Ureter (tissue), 1 donor: ENCODE measurements at places on chromosomes 13 and 19. TPM values are rescaled to one million over a fixed set of nuclear protein-coding genes. Genes with fewer than 3 reads are reported as not detected.

- DNase-seq, result no peak
These were observed 6.0 kb downstream of the CKAP2 start for GRCh38 chr13:52461265-52461664.

DNA sequence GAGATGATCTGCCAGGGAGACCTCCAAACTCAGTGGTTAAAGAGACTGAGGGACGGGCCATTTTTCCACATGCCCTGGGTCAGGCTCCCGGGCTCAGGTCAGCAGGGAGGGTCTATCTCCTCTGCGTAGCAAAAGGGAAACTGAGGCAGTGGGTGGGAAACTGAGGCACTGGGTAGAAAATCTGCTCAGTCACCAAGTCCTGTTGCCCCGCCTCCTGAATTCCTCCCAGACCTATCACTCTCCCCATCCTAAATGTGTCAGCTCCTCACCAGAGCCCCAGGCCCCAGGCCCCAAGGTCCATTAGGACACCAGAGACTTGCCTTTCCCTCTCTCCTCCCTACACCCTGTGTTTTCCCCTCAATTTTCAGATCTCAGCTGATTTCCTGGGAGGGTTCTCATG lies 2.4 kb downstream of the CD320 start:
- peak; percentile 31 for DNase-seq

DNA sequence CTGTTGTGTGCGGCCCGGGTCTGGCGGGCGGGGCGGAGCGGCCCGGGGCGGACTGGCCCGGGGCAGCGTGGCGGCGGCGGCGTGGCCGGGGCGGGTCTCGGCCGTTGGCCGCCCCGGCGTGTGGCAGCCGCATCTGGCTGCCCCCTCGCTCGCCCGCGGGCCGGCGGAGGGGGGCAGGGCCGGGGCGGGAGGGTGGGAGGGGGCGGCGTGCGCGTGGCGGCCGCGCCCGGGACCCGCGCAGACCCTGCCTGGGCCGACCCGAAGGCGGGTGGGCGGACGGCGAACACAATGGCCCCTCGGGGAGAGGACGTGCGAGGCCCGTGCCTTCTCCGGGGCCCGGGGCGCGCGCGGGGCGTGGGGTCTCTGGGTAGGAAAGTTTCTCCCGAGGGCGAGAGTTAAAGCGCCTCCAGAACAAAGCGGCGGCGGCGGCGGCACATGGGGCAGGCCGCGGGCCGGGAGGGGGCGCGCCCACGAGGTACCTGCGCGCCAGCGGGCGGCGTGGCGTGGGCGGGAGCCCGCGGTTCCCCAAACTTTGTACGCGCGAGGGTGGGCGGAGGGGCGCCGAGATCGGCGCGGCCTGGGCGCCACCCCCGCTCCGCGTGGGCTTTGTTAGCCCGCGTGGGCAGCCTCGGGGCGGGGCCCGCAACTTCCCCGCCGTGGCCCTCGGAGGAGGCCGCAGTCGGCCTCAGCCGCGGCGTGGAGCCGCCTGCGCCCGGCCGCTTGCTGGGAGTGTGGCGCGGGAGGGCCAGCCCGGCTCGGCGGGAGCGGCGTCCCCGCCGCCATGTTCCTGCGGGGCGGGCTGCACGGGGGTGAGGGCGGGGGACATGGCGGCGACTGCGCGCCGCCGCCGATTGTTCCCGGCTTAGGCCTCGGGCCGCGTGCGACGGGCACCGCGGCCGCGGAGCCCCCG lies 764 bp downstream of the MIR17HG start:
- peak; percentile 53 for DNase-seq

The ZNF473 gene
- 12.0 TPM for total RNA-seq

DNA sequence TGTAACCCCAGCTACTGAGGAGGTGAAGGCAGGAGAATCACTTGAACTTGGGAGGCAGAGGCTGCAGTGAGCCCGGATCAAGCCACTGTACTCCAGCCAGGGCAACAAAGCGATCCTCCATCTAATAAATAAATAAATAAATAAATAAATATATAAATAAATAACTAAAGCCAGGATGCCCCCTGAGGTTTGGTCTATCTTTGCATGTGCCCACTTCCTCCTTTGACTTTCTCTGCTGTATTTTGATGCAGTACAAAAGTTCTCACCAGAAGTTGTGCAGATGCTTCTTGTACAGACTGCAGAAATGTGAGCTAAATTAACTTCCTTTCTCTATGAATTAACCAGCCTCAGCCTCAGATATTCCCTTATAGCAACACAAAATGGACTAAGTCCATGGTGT lies 6.5 kb upstream of the N4BP2L2 start:
- DNase-seq, result no peak

The SMIM17 gene
- total RNA-seq, result not detected

GRCh38 chr13:97568850-97569249 lies 134.9 kb downstream of the RAP2A start:
- no peak for DNase-seq

DNA sequence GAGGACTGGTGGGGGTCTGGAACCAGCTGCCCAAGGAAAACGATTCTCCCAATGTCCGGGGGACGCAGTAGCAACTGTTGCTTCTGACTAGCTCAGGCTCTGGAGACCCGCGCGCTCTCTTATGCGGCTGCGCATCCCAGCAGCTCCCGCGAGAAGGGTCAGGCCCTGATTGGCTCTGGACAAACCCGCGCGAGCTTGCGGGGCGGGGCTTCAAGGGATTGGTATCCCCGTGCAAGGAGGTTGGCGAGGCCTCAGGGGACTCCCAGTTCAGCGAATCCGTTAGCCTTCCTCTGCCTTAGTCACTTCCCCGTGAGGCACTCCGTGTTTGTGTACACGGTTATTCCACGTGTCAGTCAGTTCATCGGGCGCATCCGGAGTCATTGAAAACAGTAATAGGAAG lies 20.2 kb downstream of the SIGLECL1 start:
- no peak for DNase-seq

The LGI4 gene
- total RNA-seq, result 15.5 TPM

The LPAR6 gene
- 38.4 TPM for total RNA-seq

DNA sequence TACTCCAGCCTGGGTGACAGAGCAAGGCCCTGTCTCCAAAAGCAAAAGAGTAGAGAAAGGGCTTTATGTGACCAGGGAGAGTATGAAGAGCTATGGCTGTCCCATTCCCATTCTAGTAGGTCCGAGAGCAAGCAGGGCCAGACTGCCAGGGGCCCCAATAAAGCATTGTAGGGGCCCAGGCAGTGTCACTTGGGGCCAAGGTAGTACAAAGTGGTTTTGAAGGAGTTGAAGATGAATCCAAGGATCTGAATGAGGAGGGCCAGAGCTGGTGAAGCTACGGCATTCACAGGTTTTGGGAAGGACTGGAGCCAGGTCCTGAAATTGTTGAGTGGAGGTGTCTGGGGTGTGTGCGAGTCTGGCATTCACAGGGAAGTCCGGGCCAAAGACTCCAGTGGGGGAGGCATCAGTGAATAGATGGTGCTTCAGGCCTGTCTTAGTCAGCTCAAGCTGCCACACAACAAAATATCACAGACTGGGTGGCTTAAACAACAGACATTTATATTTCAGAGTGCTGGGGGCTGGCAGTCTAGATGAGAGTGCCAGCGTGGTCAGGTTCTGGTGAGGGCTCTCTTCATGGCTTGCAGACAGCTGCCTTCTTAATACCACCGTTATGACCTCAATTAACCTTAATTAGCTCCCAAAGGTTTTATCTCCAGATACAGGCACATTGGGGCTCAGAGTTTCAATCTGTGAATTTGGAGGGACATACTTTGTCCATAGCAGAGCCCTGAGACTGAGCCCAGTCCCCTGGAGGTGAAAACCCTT lies 9.9 kb downstream of the NACC1 start:
- DNase-seq, result no peak

GRCh38 chr19:43624933-43625332 lies 5.5 kb upstream of the ZNF428 start:
- DNase-seq, result no peak

- DNase-seq, result no peak
These were observed 13.0 kb downstream of the LRFN3 start for GRCh38 chr19:35949131-35949530.

DNA sequence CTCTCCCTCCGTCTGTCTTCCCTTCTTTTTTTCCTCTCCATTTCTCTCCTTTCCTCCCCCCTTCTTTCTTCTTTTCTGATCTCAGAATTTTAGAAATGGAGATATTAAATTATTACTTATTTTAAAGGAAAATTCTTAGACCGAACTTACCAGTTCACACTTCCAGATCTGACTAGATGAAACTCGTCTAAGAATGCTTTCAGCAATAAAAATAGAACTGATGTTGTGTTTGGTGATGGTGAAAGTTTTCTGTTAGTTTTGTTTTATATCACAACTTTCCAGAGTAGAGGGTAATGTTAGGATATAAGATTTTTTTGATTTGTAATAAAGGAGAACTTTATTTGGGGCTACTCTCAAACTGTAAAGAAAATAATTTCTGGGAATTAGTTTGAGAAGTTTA lies 29.9 kb downstream of the UCHL3 start:
- DNase-seq, result no peak

DNA sequence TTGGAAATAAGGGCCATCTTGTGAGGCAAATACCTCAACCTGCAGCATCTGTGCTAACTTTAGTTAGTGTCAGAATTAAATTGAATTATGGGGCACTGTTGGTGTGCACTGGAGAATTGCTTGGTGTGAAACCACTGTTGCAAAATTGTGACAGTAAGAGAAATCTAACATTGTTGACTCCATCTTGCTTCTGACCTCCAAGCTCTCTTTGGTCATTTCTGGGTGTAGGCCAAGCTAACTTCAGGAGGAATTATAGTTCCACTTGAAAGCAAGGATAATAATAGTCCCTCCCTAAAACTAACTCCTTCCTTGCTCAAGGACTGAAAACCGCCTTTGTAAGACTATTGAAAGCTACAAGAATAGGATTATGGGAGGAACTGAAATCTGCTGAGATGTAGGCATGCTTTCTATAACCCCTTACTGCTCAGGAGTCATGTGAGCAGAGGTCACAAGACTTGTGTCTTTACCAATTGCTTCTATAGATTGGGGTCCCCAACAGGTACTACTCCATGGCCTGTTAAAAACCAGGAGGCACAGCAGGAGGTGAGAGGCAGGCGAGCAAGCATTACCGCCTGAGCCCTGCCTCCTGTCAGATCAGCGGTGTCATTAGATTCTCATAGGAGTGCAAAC lies 24.9 kb upstream of the GAS6 start:
- no peak for DNase-seq

DNA sequence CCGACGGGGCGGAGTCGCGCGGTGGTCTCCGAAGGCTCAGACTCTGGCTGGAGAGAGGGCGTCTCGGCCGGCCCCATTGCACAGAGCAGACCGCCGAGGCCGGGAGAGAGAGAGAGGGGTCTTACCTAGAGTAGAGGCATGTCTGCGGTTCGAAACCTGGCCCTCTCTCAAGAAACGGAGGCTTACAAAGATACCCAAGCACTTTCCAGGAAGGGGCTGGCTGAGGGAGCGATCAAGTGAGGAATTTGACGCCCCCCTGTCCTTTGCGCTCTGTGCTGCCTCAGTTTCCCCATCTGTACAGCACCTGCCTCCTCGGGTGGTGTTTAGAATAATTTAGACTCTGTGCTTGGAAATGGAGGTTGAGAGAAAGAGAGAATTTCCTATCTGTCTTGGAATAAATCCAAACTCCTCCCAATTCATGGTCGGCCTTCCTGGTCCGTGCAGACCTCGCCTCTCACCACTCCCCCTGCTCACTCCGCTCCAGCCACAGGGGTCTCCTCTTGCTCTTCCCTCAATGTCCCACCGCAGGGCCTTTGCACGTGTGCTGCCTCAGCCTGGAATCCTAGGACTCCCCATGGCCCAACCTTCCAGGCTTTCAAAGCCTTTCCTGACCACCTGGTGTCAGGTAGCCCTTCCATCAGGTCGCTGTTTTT lies 658 bp upstream of the ISOC2 start:
- DNase-seq, result no peak

The KIR3DL1 gene
- total RNA-seq, result not detected

GRCh38 chr13:23845105-23845725 lies 44.0 kb downstream of the MIPEP start:
- DNase-seq, result no peak

- no peak for DNase-seq
These were observed 8.4 kb downstream of the SLC39A3 start for GRCh38 chr19:2731181-2731995.

The ATP7B gene
- total RNA-seq, result 9.5 TPM

The SCN1B gene
- total RNA-seq, result 9.8 TPM

GRCh38 chr13:44934724-44935123 lies 54.5 kb downstream of the NUFIP1 start:
- no peak for DNase-seq

- DNase-seq, result no peak
These were observed 1.3 kb downstream of the LSR start for GRCh38 chr19:35249848-35250711.

GRCh38 chr19:40805258-40805868 lies 6.4 kb downstream of the EGLN2 start:
- no peak for DNase-seq

The UPF1 gene
- 83.4 TPM for total RNA-seq

GRCh38 chr19:48310227-48310626 lies 15.1 kb upstream of the EMP3 start:
- no peak for DNase-seq

- no peak for DNase-seq
These were observed 362.5 kb downstream of the ZNF536 start for GRCh38 chr19:30734669-30735068.

DNA sequence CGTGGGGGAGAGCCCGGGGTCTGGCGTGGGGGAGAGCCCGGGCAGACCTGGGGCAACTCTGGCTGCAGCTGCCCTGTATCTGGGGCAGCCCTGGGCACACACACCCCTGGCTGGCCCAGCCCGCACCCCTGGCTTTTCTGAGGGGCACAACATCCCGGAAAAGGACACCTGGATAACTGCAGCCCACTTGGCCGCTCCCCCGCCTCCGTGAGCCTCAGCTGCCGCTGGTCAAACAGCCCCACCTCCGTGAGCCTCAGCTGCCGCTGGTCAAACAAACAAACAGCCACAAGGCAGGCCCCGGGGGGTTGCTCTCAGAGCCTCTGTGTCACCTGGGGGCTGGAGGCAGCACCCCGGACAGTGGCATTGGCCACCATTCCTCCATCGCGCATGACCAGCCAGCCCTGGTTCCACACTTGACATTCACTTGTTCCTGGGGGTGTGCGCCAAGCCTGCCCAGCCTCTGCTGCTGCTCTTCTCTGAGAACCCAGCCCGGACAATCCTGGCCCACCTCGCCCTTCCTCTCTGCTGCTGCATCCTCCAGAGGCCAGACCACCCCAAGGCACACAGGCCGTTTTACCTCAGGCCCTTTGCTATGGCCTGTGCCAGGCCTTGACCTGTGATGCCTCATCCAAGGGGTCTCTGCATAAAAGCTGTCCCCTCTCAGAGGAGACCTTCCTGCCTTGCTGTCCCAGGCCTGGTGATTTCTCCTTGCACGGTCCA lies 19.9 kb downstream of the CEBPG start:
- no peak for DNase-seq

The ZNF507 gene
- total RNA-seq, result 37.5 TPM

The ZFP36 gene
- total RNA-seq, result 230 TPM
